ENCODE measurements at places on chromosomes 6 and 20.

DNA sequence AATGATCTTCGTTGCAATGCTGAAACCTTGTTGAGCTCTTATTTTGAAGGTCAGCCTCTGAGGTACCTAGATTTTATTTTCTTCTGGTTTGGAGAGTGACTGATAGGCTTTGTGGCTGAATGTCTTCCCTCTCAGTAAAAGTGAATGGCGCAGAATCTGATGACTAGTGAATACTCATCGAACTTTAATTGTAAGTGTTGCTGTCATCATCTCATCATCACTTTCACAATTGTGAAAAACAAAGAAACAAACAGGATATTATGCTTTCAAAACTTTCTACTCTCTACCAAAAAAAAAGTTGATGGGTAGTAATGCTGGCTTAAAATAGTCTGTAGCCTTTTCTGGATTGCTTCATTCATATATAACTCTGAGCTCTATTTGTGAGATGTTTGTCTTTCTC lies 239.5 kb upstream of the RAB32 start:
- no peak for DNase-seq

GRCh38 chr6:42890311-42891198 lies 11.1 kb downstream of the RPL7L1 start:
- DNase-seq: peak; percentile 97

- peak; percentile 74 for DNase-seq
Observed at GRCh38 chr6:31791324-31792089, 4.0 kb downstream of the VARS1 start.

GRCh38 chr20:5895626-5896025 lies 54.7 kb downstream of the TRMT6 start:
- no peak for DNase-seq

DNA sequence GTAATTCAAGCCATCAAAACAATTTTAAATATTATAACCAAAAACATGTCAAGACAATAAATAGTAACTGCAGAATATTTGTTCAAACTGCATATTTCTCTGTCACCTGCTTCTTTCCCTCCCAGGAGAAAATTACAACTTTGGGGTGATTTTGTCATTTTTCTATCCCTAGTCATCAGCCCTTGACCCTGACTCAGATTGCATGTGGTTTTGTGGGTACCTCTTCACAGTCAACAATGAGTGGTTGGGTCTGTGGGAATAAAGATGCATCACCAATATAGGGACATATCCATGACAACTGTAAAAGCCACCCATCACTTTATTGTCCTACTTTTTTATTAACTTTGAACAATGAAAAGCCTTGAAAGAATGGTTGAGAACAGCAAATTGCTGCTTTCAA lies 7.3 kb downstream of the COL10A1 start:
- DNase-seq: no peak

Data from right hindlimb (tissue), 1 donor.